Activated T-helper 9 cell treated with anti-CD3 and anti-CD28 coated beads, Interleukin-2, amount 50 U/mL, for 16 hours (primary cell): ENCODE measurements at places on chromosomes 5 and 9.
A peak's percentile ranks its signal among the peaks of the same experiment; 100 is the strongest.

DNA sequence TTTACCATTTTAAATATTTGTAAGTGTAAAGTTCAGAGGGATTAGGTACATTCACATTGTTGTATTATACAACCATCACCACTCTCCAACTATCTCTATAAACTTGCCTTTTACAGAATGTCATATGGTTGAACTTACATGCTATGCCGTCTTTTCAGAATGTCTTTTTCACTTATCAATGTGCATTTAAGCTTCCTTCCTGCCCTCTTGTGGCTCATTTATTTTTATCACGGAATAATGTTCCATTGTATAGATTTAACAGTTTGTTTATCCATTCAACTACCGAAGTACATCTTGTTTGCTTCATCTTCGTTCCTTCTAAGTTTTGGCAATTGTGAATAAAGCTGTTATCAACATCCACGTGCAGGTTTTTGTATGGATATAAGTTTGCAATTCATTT, 133.3 kb upstream of the C6 start:
- DNase-seq = no peak

DNA sequence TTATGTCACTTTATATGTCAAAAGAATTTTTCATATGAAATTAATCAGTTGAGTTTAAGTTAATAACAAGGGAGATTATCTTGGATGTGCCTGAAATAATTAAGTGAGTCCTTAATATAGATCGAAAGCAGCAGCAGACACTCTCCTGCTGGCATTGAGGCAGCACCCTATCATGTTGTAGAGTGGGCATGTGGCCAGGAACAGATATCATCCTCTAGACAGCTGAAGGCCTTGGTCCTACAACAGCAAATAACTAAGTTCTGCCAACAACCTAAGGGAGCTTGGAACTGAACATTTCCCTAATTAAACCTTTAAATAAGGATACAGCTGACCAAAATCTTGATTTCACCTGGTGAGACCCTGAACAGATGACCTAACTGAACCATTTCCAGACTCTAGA, 25.8 kb upstream of the UGT3A1 start:
- no peak for DNase-seq

DNA sequence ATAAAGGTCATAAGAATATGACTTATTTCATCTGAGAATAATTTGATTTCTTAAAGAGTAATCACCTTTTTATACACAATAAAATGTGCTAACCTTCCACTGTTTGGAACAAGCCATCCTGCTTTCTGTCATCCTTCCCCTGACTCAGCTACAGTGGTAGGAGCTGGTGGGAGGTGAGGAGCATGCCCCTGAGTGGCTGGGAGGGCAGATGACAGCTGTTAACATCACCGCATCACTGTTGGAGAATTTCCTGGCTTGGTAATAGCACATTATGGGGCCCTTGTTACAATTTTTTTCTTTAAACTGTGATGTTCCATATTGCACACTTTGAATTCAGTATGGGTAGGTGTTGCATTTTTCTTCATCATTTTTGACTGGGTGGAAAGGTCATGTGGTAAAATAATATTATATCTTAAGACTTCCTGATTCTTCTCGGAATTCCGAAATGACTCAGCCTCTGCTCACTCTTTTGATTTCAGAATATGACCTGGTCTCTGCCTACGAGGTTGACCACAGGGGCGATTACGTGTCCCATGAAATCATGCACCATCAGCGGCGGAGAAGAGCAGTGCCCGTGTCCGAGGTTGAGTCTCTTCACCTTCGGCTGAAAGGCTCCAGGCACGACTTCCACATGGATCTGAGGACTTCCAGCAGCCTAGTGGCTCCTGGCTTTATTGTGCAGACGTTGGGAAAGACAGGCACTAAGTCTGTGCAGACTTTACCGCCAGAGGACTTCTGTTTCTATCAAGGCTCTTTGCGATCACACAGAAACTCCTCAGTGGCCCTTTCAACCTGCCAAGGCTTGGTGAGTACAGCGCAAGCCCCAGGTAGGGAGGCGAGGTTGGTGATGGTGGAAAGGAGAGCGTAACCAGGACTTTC, 5.8 kb downstream of the ADAMTS16 start:
- no peak for DNase-seq

GRCh38 chr5:10752451-10752850, 8.6 kb downstream of the DAP start:
- DNase-seq = no peak

GRCh38 chr9:122332644-122333043, 38.2 kb upstream of the PTGS1 start:
- DNase-seq = no peak

GRCh38 chr9:89786655-89787054, 181.8 kb downstream of the GADD45G start:
- DNase-seq = no peak

- no peak for DNase-seq
Observed at GRCh38 chr5:133155326-133155969, 103.6 kb downstream of the HSPA4 start.

- DNase-seq = no peak
Observed at GRCh38 chr5:81787474-81788242, 36.8 kb upstream of the SSBP2 start.

DNA sequence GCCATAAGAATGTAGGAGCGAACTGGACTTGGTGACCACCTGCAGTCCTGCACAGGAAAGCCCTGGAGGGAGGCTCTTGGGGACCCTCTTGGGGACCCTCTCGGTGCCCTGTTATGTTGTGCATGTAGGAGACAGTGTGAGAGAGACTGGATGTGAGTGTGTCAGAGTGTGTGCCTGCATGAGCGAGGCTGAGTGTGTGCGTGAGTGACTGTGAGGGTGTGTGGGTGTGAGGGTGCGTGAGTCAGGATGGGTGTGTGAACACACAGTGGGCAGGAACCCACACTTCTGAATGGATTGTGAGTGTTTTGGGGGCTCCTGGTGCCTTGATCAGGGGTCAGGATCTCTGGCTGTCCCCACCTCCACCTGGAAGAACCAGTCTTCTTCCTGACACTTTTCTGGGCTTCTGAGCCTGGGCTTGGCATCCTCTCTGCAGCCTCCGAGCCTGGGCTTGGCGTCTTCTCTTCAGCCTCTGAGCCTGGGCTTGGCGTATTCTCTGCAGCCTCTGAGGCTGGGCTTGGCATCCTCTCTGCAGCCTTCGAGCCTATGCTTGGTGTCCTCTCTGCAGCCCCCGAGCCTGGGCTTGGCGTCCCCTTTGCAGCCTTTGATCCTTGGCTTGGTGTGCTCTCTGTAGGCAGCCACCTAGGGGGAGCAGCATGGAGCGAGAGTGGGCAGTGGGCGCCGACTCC, 25.6 kb upstream of the ANKRD33B start:
- DNase-seq = no peak

DNA sequence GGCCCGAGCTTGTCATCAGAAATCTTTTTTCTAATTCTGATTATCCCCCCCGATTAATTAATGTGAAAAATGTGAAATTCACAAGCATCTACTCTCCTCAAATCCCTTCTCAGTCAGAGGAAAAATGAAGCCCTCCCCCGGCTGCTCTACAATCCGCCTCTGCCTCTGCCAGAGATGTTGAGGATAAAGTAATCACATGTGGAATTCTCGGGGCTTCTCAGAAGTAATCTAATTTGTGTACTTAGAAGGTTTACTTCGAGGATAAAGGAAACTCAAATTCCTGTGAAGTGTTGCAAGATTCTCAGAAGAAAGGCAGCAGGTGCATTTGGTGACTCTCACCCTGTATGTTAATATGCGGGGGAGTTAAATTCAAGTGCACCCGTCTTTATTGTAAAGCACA, 726.1 kb upstream of the ADAMTS16 start:
- no peak for DNase-seq

- no peak for DNase-seq
Observed at GRCh38 chr9:33051144-33051543, 25.3 kb downstream of the SMU1 start.

DNA sequence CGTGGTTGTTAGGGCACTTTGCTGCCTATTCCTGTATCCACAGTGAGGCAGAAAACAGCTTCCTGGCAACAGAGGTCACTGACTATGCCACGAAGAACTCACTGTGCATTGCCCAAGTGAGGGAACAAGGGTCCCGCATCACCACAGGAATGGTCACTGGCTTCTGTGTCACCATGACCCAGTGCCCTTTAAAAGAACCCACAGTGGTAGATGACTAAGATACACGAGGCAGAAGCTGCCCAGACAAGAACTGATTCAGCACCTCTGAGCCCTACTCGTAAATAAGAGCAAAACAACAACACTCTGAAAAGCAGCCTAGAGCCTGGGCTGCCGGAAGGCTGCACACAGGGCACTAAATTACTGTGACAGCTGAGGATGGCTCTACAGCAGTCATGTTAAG, 236.6 kb upstream of the RASEF start:
- no peak for DNase-seq

GRCh38 chr5:16179511-16179935, at the start of gene MARCHF11:
MARCHF11 (minus strand) TSS chr5:16179791; CDS start chr5:16179575, 216 bp downstream.
- DNase-seq = no peak

- DNase-seq = no peak
Observed at GRCh38 chr9:13491493-13492424, 212.3 kb upstream of the MPDZ start.

GRCh38 chr5:56814361-56814962, 887 bp upstream of the MAP3K1 start:
- peak; percentile 31 for DNase-seq

DNA sequence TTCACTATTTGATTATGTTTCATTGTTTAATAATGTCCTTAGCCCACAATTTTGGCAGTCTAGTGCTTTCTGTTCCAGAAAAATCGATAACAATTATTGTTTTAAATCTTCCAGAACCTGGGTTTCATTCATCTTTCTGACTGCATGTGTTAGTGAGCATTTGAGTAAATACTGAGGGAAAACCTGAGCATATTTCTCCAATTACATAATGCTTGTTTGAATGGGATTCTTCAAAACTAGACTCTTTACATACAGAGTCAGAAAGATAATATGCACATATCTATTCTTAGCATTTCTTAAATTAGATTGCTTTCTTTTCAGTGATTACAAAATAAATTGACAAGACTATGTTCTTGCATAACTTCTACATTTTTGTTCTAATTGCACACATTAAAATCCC, 21.9 kb downstream of the GABRA6 start:
- no peak for DNase-seq

DNA sequence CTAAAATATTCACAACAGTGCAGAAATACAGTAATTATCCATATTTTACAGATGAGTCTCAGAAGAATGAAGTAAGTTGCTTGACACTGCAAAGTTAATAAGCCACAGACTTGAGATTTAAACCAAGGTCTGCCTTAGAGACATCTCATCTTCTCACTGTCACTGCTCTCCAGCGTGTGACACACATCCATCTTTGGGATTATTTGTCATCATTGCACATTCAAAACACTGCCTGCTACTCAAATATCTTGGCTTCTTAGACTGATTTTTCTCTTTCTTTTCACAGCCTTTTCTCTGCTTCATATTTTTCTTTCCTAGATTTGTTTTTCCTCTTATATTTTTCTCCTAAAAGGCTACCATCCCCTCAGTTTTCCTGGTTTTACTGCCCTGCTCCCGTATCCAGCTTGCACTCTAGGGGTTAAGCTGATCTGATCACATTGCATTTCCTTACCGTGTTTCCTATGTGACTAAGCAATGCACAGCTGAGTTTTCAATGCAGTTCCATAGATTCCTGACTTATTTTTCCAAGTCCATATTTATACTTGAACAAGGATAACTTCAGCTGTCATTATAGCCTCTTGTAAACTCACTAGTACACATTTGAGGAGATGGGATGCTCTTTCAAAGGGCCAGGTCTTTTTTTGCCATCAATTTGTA, 353.0 kb downstream of the PLK2 start:
- DNase-seq = no peak

DNA sequence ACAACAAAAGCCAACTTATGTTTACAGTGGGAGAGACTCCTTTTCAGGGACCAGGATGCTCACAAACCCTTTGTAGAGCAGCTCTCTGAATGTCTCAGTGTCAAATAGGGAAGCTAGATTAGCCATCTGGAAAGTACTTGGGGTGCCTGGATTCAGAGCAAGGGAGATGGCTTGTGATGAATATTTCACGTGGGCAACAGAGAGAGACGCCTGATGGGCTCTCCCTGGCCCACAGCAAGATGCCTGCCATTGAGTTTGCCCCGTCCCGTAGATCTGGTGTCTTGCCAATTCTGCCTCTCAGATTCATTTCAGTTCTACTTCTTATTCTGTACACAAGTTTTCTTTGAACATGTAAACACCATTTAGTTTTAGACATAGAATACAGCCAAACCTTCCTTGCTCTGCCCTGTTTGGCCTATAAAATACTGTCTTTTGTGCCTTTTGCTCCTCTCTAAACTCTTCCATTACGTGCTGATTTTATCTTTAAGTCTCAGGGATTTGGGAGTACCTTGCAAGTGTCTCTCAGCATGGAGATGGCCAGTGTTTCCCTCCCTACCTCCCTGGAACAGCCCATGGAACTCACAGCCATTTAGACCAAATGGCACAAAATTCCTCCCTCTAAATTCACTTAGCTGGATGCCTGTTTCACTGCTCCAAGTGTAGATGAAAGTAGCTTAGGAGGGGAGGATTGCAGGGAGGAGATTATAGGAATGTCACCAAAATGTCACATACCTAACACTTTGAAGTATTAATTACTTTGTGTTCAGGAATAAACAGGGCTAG, 234.3 kb downstream of the SAXO1 start:
- no peak for DNase-seq

DNA sequence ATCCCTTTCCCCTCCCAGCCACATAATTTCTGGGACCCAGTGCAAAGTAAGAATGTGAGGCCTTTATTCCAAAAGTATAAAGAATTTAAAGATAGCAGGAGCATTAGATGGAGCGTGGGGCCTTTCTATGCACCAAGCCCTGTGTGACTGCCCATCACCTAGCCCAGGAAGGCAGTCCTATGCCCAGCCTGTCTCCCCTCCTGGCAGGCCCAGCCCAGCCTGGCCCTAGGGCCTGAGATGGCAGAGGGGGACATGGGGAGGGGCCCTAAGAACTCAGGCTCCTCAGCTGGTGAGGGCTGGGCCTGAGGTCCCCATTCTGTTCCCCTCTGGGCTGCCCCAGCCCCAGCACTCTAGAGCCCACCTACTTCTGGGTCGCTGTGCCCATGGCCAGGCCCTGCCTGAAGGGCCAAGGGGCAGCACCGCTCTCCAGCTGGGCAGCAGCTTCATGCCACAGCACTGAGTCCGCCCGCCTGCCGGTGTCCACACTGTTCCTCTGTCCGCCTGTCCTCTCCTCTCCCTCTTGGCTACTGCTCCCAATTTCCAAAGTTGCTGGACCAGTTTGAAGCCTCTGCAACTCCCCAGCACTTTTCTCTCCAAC, 995 bp upstream of the SLC23A1 start:
- no peak for DNase-seq

DNA sequence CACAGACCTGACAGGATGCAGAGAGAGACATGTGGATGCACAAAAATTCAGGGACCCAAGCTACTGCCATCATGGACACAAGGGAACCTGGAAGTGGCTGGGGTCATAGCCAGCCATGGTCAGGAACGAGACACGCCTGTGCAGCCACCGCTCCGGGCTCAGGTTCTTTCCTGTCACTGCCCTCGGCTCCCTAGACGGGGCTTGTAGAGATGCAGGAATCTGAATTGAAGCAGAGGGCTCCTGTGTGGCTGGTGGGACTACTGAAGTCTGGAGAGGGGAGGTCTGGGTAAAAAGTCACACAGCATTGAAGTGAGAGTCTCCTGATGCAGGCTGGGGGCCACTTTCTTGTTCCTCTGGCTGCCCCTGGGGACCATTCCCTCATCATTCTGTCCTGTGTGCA, 32.3 kb upstream of the PTGS1 start:
- DNase-seq = no peak
